ENCODE measurements at places on chromosomes 4 and X. TPM values are rescaled to one million over a fixed set of nuclear protein-coding genes. Genes with fewer than 3 reads are reported as not detected.

The HHIP gene
- total RNA-seq, result 0.34 TPM

The DGKK gene
- total RNA-seq, result not detected

DNA sequence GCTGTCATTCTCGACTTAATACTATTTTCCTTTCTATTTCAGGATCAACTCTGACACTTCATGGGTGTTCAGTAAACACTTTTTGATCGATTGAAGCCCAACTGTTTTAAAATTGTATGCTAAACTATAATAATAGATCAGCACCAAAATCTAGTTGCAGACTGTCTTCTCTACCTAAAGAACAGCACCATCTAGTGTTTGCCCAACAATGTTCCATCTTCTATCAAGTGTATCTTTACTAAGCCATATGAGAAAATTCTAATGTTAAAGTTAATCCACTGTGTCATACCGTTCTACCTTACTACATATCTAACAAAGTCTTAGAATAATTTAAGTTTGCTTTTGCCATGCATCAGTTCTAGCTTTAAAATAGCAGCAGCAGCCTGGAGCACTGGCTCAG lies 113.0 kb upstream of the PRDX4 start:
- no peak for DNase-seq

- no peak for DNase-seq
Measured at GRCh38 chr4:17884063-17884462, 73.3 kb downstream of the NCAPG start.

The ABCD1 gene
- total RNA-seq, result 9.4 TPM

GRCh38 chr4:15037923-15038541 lies 35.8 kb downstream of the CPEB2 start:
- DNase-seq, result no peak

The PQBP1 gene
- total RNA-seq, result 71.9 TPM

DNA sequence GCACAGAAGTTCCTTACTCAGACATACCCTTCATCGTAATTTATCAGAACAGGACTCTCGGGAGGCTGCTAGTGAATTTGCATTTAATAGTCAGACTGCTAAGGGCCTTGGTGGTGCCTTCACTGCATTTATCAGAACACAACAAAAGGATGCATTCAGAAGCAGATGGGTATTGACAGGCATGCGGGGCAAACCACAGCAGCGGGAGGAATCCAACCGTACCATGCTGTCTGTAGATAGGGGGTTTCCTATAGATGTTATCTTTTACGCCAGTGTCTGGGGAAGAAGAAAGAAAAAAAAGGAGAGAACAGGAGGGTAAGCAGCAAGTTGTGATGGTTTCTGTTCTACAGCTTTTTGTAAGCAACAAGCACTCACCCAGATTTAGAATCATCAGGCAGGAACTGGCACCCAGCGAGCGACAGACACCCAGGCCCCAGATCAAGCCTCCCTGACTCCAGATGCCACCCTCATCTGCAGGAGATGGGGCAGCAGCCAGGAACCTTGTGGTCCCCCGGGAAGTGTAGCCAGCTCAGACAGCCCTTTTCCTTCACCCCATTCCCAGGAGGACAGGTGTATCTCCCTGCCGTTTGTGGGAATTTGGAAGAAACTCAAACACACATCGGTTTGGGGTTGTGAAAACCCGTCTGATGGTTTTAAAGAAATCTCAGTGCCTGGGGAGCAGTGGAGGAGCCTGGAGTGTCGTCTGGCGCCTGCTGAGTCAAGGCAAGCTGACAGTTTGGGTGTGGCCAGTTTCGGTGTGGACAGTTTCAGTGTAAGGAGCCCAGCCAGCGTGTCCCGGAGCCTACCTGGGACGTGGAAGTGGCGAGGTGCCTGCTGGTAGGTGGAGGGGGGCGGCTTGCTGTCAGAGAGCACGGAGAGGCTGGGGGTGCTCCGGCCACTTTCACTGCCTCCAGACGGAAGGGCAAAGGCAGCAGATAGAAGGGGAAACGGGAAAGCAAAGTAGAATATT lies 80.0 kb upstream of the AFAP1 start:
- DNase-seq, result no peak

DNA sequence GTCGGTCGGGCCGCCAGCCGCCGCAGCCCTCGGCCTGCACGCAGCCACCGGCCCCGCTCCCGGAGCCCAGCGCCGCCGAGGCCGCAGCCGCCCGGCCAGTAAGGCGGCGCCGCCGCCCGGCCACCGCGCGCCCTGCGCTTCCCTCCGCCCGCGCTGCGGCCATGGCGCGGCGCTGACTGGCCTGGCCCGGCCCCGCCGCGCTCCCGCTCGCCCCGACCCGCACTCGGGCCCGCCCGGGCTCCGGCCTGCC lies 213 bp downstream of the NFKB1 start:
- no peak for DNase-seq

- no peak for DNase-seq
Measured at GRCh38 chr4:41572956-41573355, 35.0 kb downstream of the LIMCH1 start.

DNA sequence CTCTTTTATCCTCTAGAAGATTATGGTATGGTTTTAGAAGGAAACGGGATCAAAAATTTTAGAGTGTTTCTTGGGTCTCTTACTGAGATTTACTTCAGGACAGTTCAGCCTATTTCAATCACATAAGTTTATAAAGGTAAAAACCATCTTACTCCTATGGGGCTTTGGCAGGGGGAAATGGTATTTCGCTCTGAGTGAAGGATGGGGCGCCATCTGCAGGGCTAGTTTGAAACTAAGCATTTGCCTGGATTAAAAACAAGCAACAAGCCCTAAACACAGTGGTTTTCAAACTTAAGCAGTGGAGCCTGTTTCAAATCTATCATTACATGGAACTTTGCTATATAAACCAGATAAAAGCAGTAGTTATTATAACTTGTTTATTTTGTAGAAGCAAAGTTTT lies 361.5 kb upstream of the FMR1 start:
- no peak for DNase-seq

GRCh38 chr4:5710961-5711478 lies at the start of gene EVC:
Gene EVC, plus strand, starts transcription at chr4:5711201. Its CDS starts 180 bp downstream, at chr4:5711381.
- DNase-seq, result peak; percentile 89

The MED12 gene
- total RNA-seq, result 49.2 TPM

The NLRP2B gene
- total RNA-seq, result not detected

DNA sequence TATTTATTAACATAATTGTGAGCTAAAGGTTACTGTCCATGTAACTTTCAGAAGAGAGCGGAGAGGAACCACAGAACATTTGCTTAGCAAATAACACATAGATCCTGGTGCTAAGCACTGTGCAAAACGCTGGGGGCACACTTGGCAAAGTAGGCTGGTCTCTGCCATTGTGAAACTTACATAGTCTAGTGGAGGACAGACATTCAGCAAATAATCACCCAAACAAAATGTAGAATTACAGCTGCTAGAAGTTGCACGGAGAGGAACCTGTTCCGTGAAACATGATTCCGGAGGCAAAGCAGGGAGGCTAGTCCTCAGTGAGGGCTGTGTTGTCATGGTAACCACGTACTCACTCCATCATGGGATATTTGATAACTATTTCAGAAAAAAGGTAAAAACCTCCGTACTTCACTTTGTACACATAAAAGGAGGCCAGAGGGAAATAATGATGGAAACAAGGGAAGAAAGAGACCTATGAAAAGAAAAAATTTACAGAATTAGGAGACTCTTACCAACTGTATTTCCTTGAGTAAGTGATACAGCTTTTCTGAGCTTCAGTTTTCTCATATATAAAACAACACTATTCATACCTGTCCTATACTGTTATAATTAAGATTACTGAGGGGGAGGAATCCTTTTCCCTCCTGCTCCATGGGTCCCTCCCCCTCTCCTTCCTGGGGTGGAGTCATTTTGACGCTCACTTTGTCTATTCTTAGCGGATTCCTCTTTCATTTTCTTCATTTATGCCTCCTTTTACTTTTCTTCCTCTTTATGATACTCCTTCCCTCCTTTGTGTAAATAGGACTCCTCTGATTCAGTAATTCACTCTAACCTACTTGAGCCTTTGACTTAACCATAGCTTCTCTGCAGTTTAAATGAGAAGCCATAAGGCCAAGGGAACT lies 825 bp upstream of the RASGEF1B start:
- no peak for DNase-seq

GRCh38 chr4:66489783-66490452 lies 819.6 kb upstream of the EPHA5 start:
- DNase-seq, result no peak

DNA sequence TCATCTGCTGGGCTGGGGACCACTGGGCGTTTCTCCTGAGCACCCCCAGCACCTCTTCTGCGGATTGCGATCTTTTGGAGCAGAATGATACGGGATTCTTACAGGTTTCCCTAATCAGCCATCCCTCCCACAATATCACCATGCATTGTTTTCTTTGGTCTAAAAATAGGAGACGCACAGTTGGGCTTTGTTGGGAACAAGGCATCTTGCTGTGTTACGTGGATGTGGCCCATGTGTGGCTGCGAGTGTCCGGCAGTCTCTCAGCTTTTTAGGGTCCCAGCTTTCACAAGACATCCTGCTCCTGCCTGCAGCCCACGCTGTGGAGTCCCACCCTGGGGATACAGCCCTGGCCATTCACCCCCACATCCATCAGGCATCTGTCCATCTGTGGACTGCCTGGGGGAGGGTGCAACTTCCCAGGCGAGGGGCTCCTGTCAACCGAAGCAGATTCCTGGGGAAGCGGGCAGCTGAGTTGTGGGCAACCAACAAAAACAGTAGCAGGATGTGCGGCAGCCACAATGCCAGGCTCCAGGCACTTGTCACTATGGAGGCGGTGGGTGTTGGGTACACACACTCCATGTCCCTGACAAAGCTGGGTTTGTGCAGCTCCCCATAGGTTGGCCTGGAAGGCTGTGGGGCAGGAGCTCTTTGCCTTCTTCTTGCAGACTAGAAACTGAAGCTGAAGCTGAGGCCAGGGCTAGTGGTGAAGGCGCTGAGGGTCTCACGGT lies 185.5 kb upstream of the PSAPL1 start:
- no peak for DNase-seq

The CTAG1A gene
- not detected for total RNA-seq

The RAB39B gene
- total RNA-seq, result 0.89 TPM

DNA sequence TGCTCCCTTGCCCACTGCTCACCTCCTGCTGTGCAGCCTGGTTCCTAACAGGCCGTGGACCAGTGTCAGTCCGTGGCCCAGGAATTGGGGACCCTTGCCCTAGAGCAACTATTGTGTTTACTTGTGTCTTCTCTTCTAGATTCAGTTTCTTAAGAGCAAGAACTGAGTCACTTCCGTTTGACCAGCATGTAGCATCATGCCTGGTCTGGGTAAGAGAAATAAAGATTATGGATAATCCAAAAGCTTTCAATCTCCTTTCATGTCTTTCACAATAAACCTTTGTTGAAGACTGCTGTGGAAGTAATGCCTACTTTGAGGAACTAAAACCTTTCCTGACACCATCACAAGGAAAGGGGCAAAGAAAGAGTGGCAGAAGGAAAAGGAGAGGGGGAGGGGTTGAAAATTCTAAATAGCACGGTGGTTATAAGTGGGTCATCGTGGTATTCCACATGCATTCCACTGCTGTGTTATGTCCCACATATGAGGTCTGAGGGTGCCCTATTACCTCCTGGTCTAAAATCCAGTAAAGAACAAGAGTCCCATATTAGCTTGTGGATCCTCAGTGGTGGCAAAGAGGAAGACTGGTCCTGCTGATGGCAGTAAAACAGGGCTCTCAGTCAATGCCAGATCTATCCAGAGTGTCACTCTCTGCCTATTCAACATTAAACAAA lies 133.4 kb downstream of the RASL11B start:
- DNase-seq, result no peak

Data from suprapubic skin (tissue), 4 donors.